ENCODE measurements at places on chromosomes 5 and 9.

DNA sequence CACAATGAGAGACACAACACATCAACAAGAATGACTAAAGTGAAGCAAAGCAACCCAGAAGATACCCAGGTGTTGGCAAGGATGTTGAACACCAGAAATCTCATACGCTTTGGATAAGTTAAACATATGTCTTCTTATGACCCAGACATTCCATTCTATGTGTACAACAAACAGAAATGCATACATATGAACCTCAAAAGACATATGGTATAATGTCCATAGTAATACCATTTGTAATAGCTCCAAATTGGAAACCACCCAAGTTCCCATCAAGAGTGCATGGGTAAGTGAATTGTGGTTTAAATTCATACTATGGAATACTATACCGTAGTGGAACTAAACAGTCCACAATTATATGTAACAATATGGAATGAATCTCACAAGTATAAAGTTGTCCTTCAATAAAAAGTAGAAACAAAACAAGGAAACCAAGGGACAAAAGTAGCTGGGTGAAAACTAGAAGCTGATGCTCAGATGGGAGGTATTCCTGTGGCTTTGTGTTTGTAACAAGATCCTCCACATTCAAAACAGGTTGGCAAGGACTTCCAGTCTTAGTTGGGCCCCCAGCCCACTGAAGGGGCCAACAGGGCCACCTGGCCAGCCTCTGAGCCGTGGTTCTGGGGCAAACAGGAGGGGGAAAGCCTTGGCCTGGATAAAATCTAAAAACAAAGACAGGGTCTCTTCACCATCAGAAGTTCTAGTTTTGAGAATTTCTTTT, 171.8 kb upstream of the PITX1 start:
- no peak for DNase-seq

DNA sequence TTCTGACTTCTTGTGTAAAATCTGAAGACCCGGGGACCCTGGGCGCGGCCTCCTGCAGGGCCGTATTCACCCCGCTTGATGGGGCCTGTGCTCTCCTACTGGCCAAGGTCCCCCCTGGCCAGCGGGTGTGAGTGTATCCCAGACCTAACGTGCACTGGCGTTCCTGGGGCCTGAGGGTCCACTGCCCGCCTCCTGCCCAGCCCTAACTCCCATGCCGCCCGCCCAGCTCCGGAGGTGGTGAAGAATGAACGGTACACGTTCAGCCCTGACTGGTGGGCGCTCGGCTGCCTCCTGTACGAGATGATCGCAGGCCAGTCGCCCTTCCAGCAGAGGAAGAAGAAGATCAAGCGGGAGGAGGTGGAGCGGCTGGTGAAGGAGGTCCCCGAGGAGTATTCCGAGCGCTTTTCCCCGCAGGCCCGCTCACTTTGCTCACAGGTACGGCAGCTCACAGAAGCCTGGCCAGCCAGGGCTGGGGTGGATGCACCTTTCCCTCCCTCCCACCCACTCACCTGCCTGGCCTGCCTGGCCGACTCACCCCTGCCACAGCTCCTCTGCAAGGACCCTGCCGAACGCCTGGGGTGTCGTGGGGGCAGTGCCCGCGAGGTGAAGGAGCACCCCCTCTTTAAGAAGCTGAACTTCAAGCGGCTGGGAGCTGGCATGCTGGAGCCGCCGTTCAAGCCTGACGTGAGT, 9.5 kb downstream of the GRK6 start:
- no peak for DNase-seq

DNA sequence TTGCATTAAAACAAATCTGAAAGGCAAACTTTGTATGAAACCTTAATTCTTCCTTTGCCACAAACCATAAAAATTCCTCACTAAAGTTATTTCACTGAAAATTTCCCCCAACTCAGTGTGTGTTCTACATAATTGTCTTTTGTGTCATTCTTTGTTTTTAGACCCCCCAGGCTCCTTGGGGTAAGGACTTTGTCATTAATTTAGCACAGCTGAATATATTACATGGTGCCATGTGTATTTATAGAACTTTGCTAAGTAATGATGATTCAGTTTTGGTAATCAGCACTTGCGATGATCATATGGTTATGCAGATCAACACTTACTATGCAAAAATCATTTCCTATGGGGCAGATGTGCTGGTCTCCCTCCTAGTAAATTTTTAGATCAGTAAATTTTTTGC, 712.1 kb upstream of the MEF2C start:
- no peak for DNase-seq

DNA sequence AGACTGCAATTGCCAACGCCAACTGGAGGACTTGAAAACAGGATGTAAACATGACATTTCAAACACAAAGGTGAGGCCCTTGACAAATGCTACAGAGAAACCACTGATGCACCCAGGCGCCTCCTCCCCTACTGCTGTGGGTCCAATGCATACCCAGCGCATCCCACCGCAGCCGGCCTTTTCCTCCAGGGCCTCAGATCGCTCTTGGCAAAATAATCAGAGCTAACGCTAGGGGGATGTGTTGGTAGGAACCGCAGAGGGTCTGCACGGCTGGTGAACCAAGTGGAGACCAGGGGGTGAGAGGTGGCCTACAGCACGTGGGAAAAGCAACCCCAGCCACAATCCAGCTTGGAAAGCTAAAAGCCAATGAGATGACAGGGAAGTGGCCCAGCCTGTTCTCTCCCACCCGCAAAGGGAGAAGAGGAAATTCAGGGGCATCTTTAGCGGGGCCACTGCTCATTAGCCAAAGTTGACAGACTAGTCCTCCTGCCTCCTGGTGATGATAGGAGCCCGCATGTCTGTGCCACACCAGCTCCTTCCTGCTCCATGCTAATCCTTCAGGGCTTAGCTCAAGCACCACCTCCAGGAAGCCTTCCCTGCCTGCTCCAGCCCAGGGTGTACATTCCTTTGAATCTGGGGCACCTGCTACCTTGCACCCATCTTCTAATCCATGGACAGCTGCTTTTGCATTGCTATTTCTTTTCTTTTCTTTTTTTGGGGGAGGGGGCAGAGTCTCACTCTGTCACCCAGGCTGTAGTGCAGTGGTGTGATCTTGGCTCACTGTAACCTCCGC, 5.9 kb downstream of the FAM163B start:
- no peak for DNase-seq
